ENCODE measurements at places on chromosomes 2 and 18. TPM values are rescaled to one million over a fixed set of nuclear protein-coding genes. Genes with fewer than 3 reads are reported as not detected.
A peak's percentile ranks its signal among the peaks of the same experiment; 100 is the strongest.

GRCh38 chr18:26443853-26444252, 104.5 kb downstream of the KCTD1 start:
- H3K4me1 ChIP-seq: no peaks in the 10 kb centered on the region
- H3K27me3 ChIP-seq: no peaks in the 10 kb centered on the region
- no peaks in the 10 kb centered on the region for H3K36me3 ChIP-seq
- H3K4me3 ChIP-seq: no peak overlapping the region

DNA sequence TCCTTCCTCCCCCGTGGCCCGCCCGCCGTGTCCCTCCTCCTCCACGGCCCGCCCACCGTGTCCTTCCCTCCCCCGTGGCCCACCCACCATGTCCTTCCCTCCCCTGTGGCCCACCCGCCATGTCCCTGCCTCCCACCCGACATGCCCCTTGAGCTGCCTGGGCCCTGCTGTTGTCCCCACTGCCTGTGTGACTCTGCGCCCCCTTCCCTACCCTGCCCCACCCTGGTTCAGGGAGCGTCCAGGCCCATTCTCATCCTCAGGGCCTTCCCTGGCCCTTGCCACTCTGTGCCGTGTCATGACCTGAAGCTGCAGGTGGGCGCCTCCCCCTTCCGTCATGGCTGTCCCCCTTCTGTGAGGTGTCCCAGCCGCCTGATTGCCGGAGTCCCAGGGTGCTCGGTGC, 20.7 kb downstream of the D2HGDH start:
- H3K36me3 ChIP-seq: peaks cover 94% of the 10 kb centered on the region
- no peak for DNase-seq
- H3K4me1 ChIP-seq: no peaks in the 10 kb centered on the region
- no peak overlapping the region for H3K27ac ChIP-seq
- H3K27me3 ChIP-seq: no peaks in the 10 kb centered on the region

GRCh38 chr18:41320100-41320499, 634.9 kb upstream of the PIK3C3 start:
- H3K36me3 ChIP-seq: no peaks in the 10 kb centered on the region
- no peaks in the 10 kb centered on the region for H3K27me3 ChIP-seq
- no peak overlapping the region for H3K27ac ChIP-seq

GRCh38 chr2:44916291-44916690, 25.2 kb upstream of the SIX3 start:
- no peak overlapping the region for H3K4me3 ChIP-seq
- no peak overlapping the region for H3K27ac ChIP-seq
- no peak for DNase-seq
- H3K36me3 ChIP-seq: no peaks in the 10 kb centered on the region
- no peaks in the 10 kb centered on the region for H3K4me1 ChIP-seq
- peaks cover 6% of the 10 kb centered on the region for H3K27me3 ChIP-seq

DNA sequence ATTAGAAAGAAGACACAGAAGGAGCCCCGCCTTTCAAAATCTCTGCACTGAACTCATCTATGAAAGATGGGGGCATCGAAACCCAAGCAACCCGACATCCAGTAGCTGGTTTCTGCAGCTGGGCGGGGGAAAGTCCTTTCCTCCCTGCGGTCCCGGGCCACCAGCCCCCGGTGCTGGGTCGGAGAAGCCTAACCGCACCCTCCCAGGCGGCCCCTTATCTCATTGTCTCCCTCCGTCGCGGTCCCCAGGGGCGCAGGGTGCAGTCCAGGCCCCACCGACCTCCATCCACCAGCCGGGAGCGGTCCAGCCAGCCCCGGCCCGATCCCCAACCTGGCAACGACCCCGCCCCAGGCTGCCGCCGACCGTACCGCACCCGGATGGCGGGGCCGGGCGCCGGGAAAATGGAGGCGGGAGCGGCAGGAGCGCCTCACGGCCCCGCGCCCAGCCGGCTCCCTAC, 452 bp downstream of the RAPH1 start:
- H3K4me3 ChIP-seq: peak overlapping the region; percentile 94
- peaks cover 42% of the 10 kb centered on the region for H3K4me1 ChIP-seq
- H3K36me3 ChIP-seq: no peaks in the 10 kb centered on the region

DNA sequence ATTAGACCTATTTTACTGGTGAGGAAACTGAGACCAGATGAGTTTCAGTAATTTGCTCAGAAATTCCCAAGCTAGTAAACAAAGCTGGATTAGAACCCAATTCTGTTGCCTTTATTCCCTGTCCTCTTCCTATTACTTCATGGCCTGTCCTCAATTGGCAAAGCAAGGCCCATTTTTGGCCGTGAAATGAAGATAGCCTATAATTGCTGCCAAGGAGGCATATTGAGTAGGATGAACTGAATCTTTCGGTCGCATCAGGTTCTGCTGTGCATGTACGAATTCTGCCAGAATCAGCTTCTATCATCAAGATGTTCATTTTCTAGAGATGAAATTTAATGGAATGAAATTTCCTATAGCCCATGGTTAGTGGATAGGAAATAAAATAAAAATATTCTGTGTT, 1485.2 kb upstream of the PIK3C3 start:
- H3K36me3 ChIP-seq: no peaks in the 10 kb centered on the region
- H3K27ac ChIP-seq: no peak overlapping the region
- H3K4me1 ChIP-seq: no peaks in the 10 kb centered on the region
- H3K27me3 ChIP-seq: no peaks in the 10 kb centered on the region
- DNase-seq: no peak
- no peak overlapping the region for H3K4me3 ChIP-seq

- no peaks in the 10 kb centered on the region for H3K4me1 ChIP-seq
- no peaks in the 10 kb centered on the region for H3K36me3 ChIP-seq
- H3K27me3 ChIP-seq: no peaks in the 10 kb centered on the region
- H3K27ac ChIP-seq: no peak overlapping the region
- H3K4me3 ChIP-seq: no peak overlapping the region
These were observed 2030.6 kb upstream of the CELF4 start for GRCh38 chr18:39596221-39596620.

Gene CDK15
- total RNA-seq: not detected

Gene RSAD2
- total RNA-seq: not detected

Gene EPHA4
- total RNA-seq: 28.1 TPM

Gene CCDC141
- total RNA-seq: 0.58 TPM

All from stomach (tissue), 19 donors.